Stimulated activated CD4-positive, alpha-beta T cell treated with anti-CD3 and anti-CD28 coated beads, Interleukin-1b, Interleukin-23, amount 100 ng/mL, for 1 hour (primary cell): ENCODE measurements at places on chromosomes 7 and 10.

DNA sequence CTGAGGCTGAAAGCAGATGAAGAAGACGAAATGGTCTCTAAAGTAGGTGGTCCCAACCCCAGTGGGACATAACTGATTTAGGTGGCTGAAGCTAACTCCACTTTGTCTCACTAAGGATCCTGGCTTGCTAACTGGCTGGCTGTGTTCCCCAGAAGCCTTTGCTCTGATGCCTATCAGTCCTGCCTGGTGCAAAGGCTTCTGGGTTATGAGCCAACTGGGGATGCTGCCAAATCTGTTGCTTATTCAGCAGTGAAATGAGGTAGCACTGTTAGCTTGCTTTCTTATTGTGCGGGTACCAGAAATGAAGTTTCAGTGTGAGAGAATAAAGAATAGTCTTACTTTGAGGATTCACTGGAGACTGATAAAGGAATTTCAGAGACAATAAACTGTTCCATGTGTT is 18.1 kb downstream of the PRKG1 start:
- DNase-seq, result no peak

GRCh38 chr7:67625257-67625737 is 628.7 kb downstream of the TYW1 start:
- no peak for DNase-seq

DNA sequence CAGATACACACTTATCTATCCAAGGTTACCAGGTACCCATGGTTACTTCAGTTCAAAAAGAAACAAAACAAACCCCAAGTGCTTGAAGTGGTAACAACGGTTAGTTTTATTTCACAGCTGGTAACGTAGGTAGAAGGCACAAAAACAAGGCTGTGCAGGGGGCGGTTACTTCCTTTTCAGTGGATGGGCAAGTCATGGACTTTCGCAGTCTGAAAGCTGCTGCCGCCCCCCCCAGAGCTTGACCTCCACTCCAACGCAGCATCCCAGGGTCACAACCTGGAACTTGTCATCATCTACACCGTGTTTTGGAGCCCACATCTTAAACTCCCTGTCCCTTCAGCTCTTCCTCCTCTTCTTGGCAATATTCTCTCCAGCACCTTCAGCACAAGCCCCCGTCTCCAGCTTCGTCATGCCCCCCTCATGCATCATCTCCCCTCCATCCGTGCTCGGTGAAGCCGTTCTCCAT is 181.2 kb upstream of the ITGB1 start:
- DNase-seq, result no peak

DNA sequence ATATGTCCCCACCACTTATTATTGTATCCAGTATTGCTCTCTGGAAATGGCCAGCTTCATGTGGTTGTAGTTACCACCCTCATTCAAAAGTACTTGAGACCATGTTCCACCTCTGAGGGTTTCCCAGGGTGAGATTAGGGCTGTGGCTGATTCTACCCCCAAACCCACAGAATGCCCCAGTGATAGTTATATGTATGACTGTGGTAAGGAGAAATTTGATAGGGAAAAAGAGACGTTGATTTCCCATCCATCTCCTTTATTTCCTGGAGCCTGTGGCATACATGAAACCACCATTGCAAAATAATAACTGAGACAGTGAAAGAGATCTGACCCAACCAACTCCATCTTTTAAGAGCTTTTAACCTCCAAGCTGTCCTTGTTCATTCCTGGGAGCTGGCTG is 25.2 kb downstream of the ARL5B start:
- DNase-seq, result no peak

- no peak for DNase-seq
Measured at GRCh38 chr7:22419488-22419887, 62.5 kb upstream of the RAPGEF5 start.

GRCh38 chr10:132926777-132927650 is 15.4 kb downstream of the CFAP46 start:
- no peak for DNase-seq

GRCh38 chr7:154424350-154424749 is 372.2 kb downstream of the DPP6 start:
- DNase-seq, result no peak

- no peak for DNase-seq
Measured at GRCh38 chr10:131746785-131747184, 154.0 kb upstream of the PPP2R2D start.

DNA sequence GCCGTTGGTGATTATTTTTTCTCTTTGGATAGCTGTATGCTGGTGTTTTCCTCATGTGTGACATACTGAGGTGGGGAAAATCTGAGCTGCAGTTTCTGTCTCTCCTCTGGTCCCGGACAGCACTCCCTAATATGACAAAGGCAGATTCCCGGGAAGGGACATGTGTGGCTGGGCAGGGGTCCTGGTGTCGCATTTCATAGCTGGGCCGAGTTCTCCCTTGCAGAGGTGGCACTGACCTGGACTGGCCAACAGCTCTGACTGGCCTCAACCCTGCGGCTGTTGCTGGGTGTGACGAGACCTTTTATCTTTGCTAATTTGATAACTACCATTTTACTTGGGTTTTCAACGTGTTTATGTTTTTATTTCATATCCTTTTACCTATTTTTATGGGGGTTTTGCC is 248.6 kb upstream of the TCERG1L start:
- no peak for DNase-seq
